Inflammatory macrophage (primary cell): ENCODE measurements at places on chromosomes 4 and X.

DNA sequence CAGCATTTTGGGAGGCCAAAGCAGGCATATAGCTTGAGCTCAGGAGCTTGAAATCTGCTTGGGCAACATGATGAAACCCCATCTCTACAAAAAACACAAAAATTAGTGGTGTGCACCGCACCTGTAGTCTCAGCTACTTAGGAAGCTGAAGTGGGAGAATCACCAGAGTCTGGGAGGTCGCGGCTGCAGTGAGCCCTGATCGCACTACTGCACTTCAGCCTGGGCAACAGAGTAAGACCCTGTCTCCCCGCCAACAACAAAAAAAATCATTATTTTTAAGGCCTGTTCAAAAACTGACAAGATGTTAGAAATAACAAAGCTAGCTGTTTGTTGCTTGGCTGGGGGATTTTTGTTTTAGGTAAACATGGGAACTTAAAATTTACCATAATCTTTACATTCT lies 5.1 kb downstream of the YTHDC1 start:
- DNase-seq: no peak

- no peak for DNase-seq
These were observed at the start of gene GK for GRCh38 chrX:30653415-30654131. TSS of gene GK (plus strand) at chrX:30653423. CDS start at chrX:30653538, 115 bp downstream.

DNA sequence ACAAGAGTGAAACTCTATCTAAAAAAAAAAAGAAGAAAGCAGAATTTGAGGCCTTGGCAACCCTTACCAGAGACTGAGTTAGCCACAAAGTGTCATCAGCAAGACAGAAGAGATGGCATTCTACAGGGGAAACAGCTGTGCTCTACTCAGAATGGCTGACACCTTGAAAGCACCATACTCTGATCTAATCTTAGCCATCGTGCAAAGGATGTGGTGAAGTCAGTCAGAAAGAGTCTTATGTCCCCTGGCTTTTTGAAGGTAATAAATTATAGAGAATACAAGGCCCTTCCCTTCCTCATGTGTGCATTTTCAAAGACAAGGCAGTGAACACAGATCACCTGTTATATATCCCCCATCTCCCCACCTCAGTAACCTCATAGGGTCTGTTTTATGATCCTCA lies 13.2 kb downstream of the CLNK start:
- no peak for DNase-seq

DNA sequence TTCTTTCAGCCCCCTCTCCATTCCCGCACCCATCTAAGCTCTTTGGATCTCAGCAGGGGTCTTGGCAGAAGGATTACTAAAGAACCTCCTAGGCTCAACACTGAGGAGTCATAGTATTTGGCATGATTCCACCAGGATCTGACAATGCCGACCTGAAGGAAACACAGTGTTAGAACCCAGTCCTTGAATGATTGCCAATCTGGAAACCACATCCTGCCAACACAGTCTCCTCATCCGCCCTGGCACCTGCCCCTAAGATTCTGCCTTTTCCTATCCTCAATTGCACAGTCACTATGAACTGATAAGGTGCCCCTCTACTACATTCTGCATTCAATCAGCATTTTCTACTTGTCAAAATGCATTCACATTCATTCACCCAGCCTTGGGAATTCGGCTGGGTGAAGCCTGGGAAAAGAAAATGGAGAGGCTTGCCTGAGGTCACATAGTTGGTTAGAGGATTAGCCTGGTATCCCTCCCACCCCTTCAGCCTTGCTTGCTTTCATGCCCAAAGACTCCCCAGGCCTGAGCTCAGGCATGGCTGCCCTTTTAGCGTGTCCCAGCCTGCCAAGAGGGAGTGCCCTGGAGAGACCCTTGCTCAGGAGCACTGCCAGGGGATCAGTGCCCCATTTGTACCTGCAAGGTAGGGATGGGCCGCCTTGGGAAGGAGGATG lies 2.2 kb upstream of the CLDN2 start:
- DNase-seq: no peak

GRCh38 chr4:651884-652642 lies 22.0 kb downstream of the ATP5ME start:
- no peak for DNase-seq

GRCh38 chr4:128060121-128060698 lies 902 bp upstream of the LARP1B start:
- no peak for DNase-seq
